ENCODE measurements at places on chromosomes 5 and 9.
A peak's percentile ranks its signal among the peaks of the same experiment; 100 is the strongest.

DNA sequence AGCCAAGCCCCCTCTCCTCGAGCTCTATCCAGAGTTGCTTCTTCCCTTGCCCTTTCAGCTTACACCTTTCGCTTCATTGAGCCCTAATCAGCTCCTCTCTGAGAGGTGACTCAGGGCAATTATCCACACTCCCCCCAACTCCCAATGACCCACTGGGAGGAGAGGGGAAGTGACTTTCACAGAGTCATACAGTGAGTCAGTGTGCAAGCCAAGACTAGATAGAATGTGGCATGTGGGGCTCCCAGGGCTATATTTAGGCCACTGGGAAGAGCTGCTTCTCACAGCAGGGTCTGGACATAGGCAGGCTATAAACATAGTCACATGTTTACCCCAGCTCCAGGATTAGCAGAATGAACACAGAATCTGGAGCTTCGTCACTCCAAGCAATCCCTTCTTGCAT, 57.4 kb downstream of the NRG2 start:
- DNase-seq, result no peak

GRCh38 chr5:150578781-150579461, 61.5 kb upstream of the SYNPO start:
- no peak for DNase-seq

- DNase-seq, result no peak
Observed at GRCh38 chr9:21579247-21579671, 97.1 kb upstream of the IFNE start.

GRCh38 chr5:57878301-57878722, 395.7 kb upstream of the ACTBL2 start:
- no peak for DNase-seq

GRCh38 chr5:157024208-157024959, 34.5 kb downstream of the HAVCR1 start:
- no peak for DNase-seq

DNA sequence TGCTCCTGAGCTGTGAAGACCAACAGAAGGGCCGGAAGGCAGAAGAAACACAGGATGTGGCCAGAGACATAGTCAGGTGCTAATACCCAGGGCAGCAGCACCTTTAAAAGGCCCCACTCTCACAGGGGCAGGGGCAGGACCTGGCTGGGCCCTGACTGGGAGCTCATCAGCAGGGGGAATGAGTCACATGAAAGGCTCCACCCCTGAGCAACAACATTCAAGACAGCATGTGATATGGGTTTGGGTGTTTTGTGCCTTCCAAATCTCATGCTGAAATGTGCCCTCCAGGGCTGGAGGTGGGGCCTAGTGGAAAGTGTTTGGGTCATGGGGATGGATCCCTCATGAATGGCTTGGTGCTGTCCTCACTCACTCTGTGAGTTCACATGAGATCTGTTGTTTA, 181.7 kb downstream of the ERCC6L2 start:
- no peak for DNase-seq

DNA sequence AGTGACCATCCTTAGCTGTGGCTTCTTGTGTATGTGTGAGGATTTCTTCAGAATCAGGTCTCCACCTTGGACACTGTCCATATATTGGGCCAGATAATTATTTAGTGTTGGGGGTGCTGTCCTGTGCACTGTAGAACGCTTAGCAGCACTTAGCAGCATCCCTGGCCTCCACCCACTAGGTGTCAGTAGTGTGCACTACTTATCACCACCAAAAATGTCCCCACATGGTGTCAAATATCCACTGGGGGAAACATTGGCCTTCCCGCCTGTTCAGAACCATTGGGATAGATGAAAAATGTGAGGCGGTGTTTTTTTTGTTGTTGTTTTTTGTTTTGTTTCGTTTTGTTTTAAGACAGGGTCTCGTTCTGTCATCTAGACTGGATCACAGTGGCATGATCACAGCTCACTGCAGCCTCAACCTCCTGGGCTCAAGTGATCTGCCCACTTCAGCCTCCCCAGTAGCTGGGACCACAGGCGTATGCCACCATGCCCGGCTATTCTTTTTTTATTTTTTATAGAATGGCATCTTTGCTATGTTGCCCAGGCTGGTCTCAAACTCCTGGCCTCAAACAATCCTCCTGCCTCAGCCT, 67.7 kb downstream of the TENT4A start:
- DNase-seq, result peak; percentile 33

GRCh38 chr9:129317179-129318011, 139.3 kb upstream of the IER5L start:
- DNase-seq, result no peak

DNA sequence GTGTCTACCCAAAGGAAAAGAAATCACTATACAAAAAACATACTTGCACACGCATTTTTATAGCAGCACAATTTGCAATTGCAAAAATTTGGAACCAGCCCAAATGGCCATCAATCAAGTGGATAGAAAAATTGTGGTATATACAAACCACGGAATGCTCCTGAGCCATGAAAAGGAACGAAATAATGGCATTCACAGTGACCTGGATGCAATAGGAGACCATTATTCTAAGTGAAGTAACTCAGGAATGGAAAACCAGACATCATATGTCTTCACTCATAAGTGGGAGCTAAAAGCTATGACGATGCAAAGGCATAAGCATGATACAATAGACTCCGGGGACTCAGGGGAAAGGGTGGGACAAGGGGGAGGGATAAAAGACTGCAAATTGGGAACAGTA, 78.4 kb downstream of the ENC1 start:
- DNase-seq, result no peak

GRCh38 chr9:979983-980382, 3.5 kb downstream of the DMRT3 start:
- DNase-seq, result no peak

GRCh38 chr9:116860509-116861120, 173.5 kb downstream of the TRIM32 start:
- DNase-seq, result peak; percentile 10

- DNase-seq, result peak; percentile 76
Observed at GRCh38 chr9:134390537-134390936, 64.3 kb downstream of the RXRA start.

DNA sequence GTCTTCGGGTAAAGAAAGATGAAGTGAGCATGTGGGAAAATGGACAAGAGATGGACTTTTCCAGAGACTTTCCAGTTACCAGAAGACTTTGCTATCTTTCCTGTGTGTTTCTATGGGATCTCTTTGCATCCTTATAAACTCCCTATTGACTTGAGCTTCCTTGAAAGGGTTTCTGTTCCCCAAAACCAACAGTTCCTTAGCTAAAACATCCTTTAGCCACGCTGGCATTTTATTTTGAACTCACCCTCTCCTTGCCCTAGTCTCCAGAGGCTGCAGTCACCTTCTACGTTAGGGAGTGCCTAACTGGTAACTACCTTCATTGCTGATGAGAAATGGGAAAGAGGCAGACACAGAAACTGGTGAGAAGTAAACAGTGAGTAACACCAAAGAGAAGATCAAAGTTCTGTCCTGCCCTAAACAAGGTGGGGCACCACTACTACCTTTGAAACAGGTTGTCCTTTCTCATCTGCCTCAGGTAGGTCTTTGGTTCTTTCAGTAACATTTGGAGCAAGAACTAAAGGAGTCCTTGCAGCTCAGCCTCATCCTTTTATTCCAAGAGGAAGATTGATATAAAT, 402.9 kb downstream of the ENC1 start:
- no peak for DNase-seq

DNA sequence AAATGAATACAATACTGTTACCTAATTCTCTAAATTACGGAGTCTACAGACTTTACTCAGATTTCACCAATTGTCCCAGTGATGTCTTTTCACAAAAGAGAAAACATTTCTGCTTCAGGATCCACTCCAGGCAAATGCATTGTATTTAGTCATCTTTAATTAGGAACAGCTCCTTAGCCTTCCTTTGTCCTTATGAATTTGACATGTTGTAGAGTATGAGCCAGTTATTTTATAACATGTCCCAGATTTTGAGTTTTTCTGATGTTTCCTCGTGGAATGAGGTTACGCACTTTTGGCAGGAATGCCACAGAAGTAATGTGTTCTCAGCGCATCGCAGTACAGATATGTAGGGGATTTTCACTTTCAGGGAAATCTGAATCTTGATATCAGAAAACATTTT, 10.5 kb downstream of the HABP4 start:
- DNase-seq, result no peak

GRCh38 chr9:37987467-37987981, 81.5 kb downstream of the SHB start:
- DNase-seq, result no peak

DNA sequence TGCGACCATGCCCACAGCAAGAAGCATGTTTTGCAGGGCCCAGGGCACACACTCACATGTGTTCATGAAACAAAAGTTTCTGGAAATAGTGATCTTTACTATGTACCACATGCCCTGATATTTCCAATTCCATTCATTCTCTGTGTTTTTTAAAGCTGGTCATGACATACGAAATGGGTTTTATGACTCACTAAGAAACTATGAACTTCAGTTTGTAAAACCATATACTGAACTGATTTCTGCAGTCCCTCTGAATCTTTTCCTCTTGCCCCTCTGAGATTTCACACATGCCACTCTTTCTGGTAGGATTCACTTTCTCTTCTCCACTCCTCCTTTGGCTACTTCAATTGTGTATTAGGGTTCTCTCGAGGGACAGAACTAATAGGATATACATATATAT, 416.1 kb upstream of the TRPC7 start:
- no peak for DNase-seq

DNA sequence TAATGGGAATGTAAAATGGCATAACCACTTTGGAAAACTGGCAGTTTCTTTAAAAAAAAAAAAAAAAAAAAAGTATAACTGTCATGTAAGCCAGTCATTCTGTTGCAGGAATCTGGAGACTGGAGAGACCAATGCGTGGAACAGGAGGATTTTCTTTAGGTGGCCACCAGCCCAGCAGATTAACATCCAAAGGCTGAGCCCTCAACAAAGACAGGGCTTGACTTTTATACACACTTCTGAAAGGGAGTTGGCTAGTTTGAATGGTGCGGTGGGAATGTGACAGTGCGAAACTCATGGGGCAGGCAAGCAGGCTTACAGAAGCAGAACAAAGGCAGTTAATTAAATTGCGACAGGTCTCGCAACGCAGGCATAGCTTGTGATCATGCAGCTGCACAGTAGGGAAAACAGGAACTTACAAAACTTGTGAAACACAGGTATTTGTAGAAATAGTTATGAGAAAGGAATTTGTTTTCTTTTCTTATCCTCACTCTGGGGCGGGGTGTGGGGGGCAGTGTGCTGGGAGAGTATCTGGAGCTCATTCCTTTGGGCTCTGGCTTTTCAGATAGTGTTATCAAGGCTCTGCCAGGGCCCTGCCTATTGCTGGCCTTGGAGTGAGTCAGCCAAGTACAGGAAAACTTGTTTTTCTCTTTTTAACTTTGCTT, 12.0 kb downstream of the UIMC1 start:
- DNase-seq, result no peak

DNA sequence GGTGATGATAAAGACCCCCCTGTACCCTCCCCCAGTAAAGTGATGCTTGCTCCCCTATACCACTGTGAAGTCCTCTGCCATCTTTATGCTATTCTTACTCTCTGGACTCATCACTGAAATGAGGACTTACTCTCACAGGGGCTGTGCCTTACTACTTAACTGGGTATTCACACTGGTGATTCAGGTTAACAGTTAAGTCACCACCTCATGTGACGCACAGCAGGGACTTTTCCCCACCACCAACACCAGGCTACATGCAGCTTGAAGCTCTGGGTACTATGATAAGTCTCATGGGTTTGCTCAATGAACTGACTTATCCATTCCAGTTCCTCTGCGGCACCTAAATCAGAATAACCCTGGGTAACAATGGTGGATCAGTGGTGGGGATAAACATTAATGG, 163.7 kb downstream of the ELAVL2 start:
- no peak for DNase-seq

GRCh38 chr9:68685770-68686169, 19.3 kb upstream of the PIP5K1B start:
- DNase-seq, result no peak

GRCh38 chr5:35826056-35826455, 30.6 kb upstream of the IL7R start:
- DNase-seq, result no peak

- no peak for DNase-seq
Observed at GRCh38 chr9:81498576-81498975, 190.8 kb downstream of the TLE1 start.

- no peak for DNase-seq
Observed at GRCh38 chr9:4346131-4346530, 46.3 kb upstream of the GLIS3 start.

DNA sequence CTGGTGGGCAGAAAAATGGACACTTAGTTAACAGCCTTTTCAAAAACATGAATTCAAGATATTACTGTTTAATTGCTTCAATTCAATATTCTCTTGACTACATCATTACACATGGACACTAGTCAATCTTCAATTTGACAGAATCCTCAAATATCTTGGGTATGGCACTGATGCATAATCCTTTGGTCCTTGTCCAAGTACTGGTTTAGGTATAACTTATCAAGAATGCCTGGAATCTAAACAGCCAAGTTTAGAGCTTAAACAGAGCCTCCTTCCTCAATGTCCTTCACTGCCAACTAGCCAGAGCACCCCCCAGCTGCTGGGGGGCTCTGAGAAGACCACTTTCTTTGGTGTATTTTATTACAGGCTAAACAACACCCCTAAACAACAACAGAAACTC, 61.6 kb upstream of the ERCC6L2 start:
- no peak for DNase-seq

- no peak for DNase-seq
Observed at GRCh38 chr5:123090661-123091297, 1.7 kb downstream of the PRDM6 start.

GRCh38 chr9:94014066-94014654, 59.0 kb upstream of the BARX1 start:
- DNase-seq, result no peak

DNA sequence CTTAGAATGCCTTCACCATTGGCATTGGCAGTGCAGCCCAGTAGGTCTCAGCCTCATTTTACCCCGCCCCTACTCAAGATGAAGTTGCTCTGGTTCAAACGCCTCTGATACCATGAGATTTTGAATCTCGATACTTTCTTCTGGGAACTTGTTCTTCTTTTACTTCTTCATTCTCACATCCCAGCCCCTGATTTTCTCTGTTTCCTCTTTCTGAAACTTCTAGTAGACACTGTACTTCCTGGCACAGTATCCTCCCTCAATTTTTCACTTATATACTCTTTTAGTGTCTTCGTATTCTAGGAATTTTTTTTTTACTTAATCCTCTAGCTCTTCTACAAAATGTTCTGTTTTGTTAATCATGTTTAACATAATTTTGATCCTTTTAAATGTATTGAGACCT, 13.1 kb upstream of the ZNF79 start:
- DNase-seq, result no peak

GRCh38 chr5:56606192-56606591, 209.2 kb upstream of the MAP3K1 start:
- DNase-seq, result no peak
